H7 (cell line): ENCODE measurements at places on chromosomes 16 and 17. TPM values are rescaled to one million over a fixed set of nuclear protein-coding genes. Genes with fewer than 3 reads are reported as not detected.

Gene WSCD1
- 37.0 and 52.2 TPM in 2 replicates for total RNA-seq

Gene SLC4A1
- total RNA-seq, result 0.07 TPM in 2 replicates

Gene CCL8
- total RNA-seq, result not detected in 2 replicates

Gene NACA2
- total RNA-seq, result not detected in 2 replicates
